ENCODE measurements at places on chromosomes 4 and X.
A peak's percentile ranks its signal among the peaks of the same experiment; 100 is the strongest.

DNA sequence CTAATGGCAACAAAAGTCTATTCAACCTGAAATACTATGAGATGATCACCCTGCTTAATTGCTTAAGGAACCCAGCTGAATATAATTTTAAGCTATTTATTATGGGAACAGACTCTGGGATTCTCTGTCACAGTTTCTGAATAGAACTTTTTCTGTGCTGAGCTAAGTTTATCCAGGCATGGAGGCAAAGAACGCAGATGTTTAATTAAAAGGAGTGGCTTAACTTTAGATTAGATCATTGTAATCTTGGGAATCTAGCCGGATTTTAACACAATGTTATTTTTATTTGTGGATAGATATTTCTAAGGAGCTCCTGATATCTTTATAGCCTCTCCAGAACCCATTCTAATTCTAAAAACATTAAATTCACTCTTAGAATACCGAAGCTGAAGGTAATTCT lies 353.4 kb downstream of the STIM2 start:
- DNase-seq = no peak

DNA sequence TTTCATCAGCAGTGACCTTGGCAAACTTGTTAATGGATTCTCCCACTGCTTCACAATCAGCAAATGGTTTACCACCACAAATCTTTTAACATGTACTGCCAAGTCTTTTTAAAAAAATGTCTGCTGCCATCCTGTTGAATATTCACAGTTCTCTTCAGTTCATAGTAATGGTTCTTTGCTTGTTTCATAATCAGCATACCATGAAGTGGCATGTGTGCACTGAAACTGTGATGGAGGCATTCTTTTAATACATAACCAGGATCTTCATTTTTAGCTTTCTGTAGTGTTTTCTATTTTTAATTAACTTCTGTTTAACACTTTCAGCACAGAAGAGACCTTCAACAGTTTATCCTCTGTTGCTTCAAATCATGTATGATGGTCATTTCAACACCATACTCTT lies 230.1 kb upstream of the ARSJ start:
- no peak for DNase-seq

GRCh38 chr4:2057382-2058065 lies 1.6 kb upstream of the NAT8L start:
- no peak for DNase-seq

GRCh38 chrX:7109049-7109531 lies 38.4 kb upstream of the STS start:
- DNase-seq = no peak

DNA sequence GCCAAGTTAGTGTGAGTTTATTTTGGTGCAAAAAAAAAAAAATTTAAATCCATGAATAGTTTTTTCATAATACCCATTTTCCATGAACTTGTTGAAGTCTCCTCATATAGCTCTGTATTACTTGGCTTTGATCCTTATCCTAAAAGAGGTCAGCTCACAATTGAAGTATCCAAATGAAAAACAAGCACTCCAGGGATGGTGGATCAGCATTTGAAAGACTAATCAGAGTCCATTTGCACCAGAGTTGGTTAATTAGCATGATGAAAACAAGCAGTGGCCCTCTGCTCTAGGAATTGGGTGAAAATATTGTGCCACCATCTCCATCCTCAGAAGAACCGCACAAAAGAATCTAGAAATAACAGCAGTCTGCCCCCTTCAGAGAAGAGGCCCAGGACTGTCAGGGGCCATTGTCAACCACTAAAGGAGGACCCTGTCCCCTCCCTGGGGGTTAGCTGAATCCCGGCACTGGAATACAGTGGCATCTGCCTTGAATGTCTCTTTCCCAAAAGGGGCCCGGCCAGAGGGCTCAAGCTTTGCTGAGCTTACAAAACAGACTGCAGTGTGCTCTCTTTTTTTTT lies 24.7 kb downstream of the SH3KBP1 start:
- no peak for DNase-seq

- no peak for DNase-seq
Observed at GRCh38 chr4:26294904-26295303, 25.9 kb upstream of the RBPJ start.

- DNase-seq = no peak
Observed at GRCh38 chr4:23897564-23898109, 7.8 kb upstream of the PPARGC1A start.

DNA sequence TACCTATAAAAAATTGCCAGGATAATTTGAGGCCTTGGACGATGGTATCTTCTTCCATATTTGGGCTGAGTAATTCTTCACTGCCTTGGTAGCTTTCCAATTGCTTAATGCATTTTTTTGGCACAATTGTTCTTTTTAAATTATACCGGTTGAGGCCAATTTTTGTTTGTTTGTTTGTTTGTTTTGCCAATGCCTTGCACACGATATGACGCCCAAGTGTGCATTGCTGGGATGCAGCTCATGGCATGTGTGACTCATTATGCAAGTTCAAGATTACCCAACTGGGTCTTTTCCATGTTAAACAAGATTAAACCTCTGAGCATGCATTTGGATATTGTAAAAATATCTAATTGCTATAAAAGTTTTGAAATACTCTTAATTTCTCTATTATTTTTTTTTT lies 71.1 kb upstream of the KCNIP4 start:
- DNase-seq = no peak

- peak; percentile 64 for DNase-seq
Observed at GRCh38 chrX:129769467-129770154, 10.1 kb upstream of the SASH3 start.

GRCh38 chr4:60019946-60020345 lies 1180.2 kb upstream of the ADGRL3 start:
- DNase-seq = no peak

- DNase-seq = no peak
Observed at GRCh38 chr4:104365618-104366017, 129.1 kb downstream of the CXXC4 start.

- no peak for DNase-seq
Observed at GRCh38 chr4:55637272-55637820, 1.2 kb upstream of the NMU start.

- no peak for DNase-seq
Observed at GRCh38 chr4:51862199-51862598, 19.2 kb downstream of the DCUN1D4 start.

All from naive B cell (primary cell).